ENCODE measurements at places on chromosomes 13 and 19.
A peak's percentile ranks its signal among the peaks of the same experiment; 100 is the strongest.

DNA sequence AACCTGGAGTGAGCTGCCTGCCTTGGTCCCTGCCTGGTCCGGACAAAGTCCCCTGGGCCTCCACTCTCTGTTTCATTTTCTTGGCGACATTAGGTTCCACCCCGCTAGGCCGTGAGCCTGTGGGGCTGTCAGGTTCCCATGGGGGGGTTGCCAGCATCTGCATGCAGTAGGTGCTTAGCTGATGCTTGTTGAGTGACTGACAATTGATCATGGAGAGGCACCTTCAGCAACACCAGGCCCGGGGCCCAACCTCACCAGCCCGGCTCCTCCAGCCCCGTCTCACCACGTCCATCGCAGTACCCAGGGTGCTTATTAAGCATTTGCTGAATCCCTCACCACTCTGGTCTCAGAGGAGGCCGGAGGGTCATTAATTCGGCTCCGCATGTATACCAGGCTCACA lies 13.4 kb downstream of the MISP start:
- DNase-seq: no peak

DNA sequence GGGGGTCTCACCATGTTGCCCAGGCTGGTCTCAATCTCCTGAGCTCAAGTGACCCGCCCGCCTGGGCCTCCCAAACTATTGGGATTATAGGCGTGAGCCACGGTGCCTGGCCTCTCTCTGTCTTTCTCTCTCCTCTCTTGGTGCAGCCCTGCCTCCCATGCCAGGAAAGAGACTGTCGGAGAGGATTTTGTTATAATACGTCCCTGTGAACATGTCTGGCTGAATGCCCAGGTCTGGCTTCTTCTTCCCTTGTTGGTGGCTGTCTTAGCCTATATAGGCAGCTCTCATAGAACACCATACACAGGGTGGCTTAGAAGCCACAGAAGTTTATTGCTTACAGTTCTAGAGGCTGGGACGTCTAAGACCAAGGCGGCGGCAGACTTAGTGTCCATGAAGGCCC lies 46.4 kb downstream of the PEX11G start:
- DNase-seq: no peak

DNA sequence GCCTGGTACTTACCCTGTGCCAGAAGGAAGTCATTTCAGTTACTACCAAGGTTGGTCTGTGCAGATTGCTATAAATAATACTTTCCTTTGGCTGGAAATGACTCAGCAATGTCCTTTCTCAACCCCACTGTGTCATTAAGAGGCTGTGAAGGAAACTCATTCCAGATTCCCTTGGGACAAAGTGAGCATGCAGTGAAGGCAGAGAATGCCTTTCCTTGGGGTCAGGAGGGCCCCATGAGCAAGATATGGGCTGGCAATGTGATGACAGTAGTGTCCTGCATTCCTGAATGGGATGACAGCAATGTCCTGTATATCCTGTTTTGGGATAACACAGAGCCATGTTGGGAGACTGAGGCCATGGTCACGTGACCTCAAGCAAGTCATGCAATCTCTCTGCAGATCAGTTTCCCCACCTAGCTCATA lies 213.1 kb upstream of the TMTC4 start:
- no peak for DNase-seq

GRCh38 chr19:12967907-12968306 lies 1.5 kb upstream of the DAND5 start:
- no peak for DNase-seq

- DNase-seq: no peak
Observed at GRCh38 chr19:33868788-33869412, 72.2 kb downstream of the KCTD15 start.

DNA sequence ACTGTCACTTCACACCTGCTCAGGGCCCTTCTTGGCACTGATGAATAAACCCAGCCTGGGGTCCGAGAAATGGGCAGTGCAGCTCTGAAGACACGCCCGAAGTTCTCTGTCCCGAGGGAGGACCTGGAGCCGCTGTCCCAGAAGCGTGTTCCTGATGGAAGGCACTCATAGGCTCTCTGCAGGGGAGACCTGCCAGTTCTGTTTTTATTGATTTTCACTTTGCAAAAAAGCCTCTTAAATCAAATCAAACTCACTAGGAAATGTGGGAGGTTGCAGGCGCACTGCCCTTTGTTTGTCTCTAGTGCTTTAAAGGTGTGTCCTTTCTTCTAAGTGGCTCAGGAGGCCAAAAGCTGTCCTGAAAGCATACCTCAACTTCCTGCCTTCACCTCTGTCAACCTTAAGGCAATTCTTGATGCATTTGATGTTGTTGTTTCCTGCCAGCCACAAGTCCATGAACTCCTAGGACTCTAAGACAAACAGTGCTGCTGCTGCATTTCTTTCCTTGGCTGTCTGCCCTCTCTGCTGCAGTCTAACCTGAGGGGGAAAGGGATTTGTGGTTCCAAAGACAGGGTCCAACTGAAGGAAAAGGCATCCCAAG lies 663.2 kb downstream of the UQCRFS1 start:
- DNase-seq: no peak

- DNase-seq: no peak
Observed at GRCh38 chr13:103517066-103517767, 451.0 kb upstream of the SLC10A2 start.

- no peak for DNase-seq
Observed at GRCh38 chr13:83794583-83794982, 87.7 kb downstream of the SLITRK1 start.

DNA sequence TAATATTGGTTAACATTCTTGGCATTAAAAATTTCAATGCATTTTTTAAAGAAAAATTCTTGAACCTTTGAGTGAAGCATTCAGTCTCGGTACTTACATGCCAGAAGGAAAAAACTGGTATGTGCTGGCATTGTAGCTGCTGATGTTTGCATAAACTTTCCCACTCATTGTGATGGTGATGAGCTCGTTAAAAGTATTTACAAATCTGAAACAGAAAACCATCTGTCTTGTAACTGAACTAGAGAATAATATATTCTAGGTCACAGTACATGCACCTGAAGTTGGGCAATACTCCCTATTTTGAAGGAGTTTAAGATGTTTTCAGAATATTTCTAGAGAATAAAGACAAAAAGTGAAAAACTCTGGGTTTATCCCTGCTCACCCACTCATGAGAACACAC lies 64.1 kb downstream of the SLC15A1 start:
- no peak for DNase-seq

DNA sequence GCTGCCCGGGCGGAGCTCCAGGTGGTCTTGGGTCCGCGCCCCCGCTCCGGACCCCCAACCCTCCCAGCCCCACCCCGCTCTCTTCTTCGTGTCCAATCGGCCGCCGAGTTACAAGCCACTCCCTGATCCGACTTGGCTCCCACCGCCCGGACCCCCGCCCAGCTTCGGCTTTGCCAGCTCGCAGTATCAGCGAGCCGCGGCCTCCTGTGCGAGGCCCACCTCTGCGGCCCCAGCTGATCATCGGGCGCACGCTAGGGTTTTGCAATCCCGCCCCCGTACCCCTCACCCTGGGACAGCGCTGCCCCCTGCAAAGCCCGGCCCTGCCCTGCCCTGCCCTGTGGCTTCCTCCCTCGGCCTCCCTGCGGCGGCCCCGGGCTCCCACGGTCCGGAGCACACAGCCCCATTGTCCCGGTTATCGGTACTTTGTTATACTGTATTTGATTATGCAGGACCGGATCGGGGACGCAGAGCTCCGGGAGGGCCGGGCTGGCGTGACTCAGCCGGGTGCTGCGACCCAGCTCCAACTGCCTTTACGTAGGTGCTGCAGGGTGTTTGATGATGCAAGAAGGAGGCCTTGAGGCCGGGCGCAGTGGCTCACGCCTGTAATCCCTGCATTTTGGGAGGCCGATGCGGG lies 598 bp upstream of the LPAR2 start:
- peak; percentile 83 for DNase-seq

All from SK-N-DZ (cell line).